Activated T-helper 17 cell treated with anti-CD3 and anti-CD28 coated beads, Interleukin-2, amount 50 U/mL, for 72 hours (primary cell): ENCODE measurements at places on chromosomes 12 and 14. TPM values are rescaled to one million over a fixed set of nuclear protein-coding genes. Genes with fewer than 3 reads are reported as not detected.

ZNF641 gene
- total RNA-seq: 14.9 TPM

GLI1 gene
- 0.48 TPM for total RNA-seq

KIF5A gene
- 2.0 TPM for total RNA-seq

TMEM106C gene
- 184 TPM for total RNA-seq

BCL2L14 gene
- 3.0 TPM for total RNA-seq
